Stimulated activated CD8-positive, alpha-beta memory T cell treated with anti-CD3 and anti-CD28 coated beads, Interleukin-4, amount 100 ng/mL, for 1 hour (primary cell): ENCODE measurements at places on chromosomes 5 and 9.

- DNase-seq = peak; percentile 90
These were observed at the start of gene PJA2 for GRCh38 chr5:109409844-109410388. Gene PJA2 (minus strand): TSS chr5:109409974. CDS start chr5:109383433, 26,541 bp downstream.

DNA sequence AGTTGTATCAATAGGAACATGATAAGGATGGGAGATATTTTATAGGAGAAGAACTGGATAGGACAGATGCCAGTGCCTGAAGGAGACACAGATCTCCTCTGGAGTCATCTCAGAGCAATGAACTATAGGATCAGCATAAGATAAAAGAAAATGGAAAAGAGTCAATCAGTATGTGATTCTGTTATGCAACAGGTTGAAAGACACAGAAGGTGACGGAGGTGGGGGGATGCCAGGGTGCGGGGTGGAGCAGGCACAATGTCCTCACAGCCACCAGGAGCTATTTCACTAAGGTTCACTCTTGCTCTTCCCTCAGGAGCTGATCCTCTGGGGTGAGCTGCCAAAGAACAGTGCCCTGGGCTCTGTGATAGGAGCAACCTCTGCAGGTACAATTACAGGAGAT lies 179.8 kb downstream of the BNC2 start:
- no peak for DNase-seq

DNA sequence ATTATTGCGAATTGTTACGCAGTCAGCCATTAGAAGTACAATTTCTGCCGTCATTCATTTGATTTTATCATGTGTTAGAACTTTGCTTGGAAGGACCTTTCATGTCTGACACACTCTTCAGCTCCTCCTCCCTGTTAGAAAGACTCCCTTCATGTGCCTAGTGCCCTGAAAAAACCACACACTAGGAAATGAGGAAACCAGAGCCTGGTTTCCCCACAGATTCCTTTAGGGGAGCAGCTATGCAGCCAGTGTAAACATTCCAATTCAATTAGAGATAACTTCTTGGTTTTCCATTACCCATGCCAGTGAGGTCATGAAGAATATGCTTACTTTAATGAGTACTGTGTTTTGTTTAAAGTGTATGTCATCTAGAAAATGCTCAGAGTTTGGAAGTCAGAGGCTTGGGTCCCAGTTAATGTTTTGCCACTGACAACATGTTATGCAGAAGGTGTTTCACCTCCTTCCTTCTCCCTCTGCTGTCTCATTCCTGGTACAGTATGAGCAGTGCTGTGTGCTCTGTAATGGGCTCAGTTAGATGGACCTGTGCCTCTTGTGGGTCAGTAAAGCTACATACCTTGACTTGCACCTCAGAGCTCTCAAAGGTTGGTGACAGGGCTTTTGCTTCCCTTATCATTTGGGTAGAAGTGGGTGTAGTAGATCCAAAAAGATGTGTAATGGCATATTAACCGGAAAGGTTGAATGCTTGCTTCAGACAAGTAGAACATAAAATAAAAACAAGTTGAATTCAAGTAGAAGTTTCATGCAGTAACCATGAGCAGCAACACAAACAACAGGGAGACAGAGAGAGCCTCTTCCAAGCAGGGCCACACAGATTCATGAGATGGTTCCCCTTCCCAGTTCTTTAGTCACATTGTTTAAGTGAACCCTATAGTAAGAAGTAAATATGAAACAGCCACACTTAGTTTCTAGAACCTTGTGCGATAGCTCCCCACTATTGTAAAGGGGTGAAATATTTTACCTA lies 52.6 kb upstream of the TNFAIP8 start:
- DNase-seq = no peak

DNA sequence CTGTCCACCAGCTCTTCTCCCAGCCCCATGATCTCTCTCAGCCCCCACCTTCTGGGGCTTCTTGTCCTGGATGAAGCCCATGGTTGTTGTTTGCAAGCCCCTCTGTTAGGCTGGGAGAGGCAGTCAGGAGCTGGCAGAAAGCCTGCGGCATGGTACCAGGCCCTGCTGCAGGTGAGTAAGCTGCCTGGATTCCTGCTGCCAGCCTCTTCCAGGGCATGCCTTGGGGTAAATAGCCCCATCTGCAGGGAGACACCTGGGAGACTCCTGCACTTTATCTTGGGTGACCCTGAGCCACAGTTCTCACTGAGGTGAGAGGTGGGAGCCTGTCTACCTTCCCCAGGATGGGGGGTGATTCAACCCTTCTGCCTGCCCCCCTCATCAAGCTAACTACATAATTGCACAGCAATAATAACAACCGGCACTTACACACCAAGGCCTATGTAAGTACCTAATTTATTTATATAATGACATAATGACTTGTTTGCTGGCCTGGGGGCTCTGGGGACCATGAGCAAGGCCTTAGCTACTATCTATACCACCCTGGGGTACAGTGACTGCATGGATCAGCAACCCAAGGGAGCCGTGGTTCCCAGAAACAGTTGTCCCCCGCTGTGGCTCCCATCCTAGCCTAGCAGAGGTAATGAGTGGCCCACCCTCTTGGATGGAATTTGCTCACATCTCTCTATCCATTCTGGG lies 116.0 kb downstream of the PSD2 start:
- no peak for DNase-seq

DNA sequence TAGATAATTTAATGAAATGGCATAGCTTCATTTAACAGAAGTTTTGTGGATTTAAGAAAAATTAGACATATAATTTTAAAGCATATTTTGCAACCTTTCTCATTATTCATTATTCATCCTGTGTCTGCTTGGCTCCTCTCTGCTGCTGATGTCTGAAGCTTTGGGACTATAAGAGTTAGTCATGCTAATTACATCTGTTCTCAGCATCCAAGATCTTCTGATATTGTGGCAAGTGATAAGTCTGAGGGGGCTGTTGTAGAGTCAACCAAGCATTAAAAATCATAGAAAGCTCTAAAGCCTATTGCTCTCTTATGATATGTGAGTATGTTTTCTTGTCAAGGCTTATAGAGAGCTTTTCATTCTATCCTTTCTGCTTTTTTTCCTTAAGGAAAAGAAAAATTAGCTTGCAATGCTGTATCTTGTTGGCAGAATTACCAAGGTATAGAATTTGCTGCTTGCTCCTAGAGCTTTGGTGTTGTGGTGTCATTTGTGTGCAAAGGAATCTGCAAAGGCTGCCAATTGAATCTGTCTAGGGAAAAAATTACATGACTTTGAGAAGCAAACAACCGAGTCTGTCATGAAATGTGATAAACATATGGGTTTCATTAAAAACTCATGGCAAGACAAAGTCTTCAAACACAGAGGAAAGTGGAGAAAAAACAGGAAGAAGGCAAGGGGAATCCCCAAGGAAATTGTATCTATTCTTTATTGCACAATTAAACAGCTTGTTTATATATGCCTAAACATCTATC lies 156.1 kb upstream of the DAB2 start:
- DNase-seq = no peak

GRCh38 chr9:134498814-134499166 lies 142.8 kb upstream of the COL5A1 start:
- DNase-seq = no peak

DNA sequence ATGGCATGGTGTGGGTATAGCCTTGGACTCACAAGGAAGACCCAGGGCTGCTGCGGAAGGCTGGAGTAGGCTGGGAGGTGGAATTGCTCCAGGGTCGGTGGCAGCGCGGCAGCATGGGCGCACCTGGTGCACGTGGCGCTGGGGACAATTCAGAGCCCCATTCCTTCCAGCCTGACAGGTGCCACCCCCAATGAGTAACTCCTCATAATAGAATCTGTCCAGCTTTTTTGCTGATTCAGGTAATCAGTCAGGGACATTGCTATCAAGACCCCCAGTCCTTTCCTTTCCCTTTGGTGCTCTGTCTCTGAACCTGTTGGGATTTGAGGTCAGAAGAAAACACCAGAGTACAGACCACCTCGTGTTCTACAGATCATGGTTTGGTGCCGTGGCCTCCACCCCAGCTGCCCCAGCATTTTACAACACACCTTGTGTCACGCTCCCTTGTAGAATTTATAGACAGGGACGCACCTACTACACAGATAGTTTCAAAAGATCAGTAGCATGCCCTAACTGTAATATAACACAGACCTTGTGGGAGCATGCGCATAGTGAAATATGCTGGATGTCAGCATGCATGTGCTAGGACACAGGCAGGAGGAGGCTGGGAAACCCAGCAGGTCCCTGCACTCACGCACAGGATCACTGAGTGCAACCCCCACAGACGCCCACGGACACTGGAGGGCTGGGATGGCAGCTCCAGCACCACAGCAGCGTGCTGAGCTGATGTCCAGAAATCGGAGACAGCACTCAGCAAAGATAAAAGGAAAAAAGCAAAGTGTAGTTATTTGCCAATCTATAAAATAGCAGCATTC lies 47.9 kb upstream of the CTSL start:
- DNase-seq = no peak

- no peak for DNase-seq
These were observed 16.5 kb upstream of the SMIM32 start for GRCh38 chr5:136209346-136209910.

DNA sequence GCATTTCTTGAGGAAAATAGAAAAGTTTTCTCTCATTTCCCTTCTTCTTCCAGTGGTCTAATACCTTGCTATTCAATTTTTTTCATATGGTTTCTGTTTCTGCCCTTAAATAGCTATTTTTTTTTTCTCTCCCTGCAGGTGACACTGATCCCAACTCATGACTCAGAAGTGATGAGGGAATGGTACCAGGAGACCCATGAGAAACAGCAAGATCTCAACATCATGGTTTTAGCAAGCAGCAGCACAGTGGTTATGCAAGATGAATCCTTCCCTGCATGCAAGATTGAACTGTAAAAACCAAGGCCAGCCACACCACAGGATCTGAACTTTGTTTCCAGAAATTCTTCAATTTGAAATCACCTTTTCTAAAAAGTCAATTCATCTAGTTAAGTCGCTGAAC lies 97.7 kb downstream of the MAP1B start:
- no peak for DNase-seq

DNA sequence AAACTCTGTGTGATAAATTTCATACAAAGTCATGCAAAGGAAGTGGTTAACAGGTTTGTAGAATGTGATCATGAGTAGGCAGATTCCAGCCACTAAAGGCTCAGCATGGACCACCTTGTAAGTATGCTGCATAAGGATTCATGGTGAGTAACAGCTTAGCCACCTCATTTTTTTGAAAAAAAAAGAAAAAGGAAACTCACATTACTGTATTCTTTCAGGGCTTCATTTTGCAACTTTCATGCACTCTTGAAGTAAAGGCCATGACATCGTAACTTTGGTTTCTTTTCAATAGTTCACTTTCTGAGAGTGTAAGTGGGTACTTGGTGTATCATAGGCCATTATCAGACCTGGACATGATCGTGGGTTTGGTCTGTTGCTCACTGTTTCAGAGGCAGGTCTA lies 175.1 kb downstream of the PCSK1 start:
- DNase-seq = no peak

DNA sequence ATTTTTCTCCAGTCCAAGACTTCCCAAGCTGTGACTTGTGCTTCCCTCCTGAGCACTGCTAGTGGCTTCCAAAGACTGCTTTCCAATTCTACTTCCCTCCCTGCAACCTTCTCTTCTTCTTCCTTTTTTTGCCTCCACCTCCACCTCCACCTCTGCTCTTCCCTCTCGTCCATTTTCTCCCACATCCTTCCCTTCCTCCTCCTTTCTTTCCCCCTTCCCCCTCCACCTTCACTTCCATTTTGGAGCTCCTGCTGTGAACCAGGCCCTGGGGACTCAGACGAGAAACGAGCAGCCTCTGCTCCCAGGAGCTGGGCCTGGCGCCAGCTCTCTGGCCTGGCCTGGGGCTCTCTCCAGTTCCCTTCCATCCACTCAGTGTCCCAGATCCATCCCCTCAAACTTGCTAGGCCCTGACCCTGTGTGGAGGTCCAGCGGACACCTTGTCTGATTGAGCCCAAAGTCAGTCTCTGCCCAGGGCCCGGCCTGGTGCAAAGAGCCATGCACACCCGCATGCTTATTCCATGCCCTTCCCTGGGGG lies 5.6 kb downstream of the GADD45G start:
- no peak for DNase-seq

GRCh38 chr5:62017092-62017491 lies 288.9 kb upstream of the KIF2A start:
- DNase-seq = no peak

DNA sequence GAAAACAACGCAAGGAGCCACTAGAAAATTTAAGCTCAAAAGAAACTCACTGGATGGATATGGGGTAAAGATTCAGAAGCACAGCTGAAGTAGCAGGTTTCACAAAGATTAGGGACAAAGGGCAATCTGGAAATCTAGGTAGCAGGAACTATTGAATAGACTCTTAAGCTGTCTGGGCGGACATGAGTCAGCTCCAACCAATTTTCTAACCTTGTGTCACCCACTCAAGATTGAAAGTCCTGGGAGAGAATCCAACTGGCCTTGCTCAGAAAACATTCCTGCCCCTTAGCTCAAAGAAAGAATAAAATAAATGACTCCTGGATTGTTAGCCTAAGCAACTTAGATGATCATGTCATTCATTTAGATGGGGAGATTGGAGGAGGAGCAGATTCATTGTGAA lies 69.2 kb downstream of the STK32A start:
- no peak for DNase-seq

DNA sequence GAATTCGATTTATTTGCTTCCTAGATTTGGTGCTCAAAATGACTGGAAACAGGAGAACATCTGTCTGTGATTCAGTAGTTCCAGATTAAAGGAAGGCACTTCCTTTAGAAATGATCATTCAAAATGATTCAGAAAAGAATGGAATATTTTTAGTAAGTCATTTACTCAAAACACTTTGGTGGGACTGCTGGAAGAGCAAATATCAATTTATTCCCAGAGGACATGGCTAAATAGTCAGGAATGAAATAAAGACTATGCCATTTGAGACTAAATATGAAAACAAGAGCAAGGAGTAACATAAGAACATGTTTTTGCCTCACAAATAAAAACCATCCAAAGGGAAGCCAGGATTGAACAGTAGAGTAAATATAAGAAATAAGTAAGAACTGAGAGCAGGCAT lies 138.6 kb upstream of the RASA1 start:
- no peak for DNase-seq

DNA sequence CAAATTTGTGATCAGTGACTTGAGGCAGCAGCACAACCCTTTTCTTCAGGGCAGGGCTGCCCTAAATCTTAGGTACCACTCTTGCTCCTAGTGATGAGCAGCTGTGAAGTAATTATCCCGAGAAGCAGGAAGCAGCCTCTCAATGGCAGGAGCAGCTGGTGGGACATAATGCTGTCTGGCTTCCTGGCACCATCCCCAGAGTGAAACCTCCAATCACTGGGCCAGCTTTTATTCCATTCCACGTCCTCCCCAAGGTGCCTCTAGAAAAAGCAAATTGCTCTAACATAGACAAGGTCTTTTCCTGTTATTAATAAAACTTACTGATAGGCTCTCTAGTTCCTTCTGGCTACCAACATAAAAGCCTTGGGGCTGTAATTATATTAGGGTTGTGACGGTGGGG lies 154.0 kb downstream of the FRMD3 start:
- no peak for DNase-seq

DNA sequence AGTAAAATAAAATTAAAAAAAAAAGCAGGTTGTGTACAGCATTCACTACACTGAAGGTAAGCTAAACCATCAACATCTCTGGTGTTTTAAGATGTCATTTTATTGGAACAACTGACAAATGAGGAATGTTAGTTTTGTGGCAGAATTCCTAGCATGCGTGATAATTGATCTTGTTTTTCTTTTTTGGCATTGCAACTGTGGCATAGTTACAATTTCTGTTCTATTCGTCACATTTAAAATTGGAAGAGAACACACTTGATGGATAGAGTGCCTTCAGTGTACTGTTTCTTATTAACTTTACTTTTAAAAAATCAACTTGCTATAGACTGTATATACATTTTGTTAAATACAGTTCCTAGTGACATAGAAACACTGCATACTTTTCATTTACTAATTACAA lies 43.6 kb upstream of the TNFSF15 start:
- no peak for DNase-seq
